ENCODE measurements at places on chromosomes 11 and 22. TPM values are rescaled to one million over a fixed set of nuclear protein-coding genes. Genes with fewer than 3 reads are reported as not detected.

DNA sequence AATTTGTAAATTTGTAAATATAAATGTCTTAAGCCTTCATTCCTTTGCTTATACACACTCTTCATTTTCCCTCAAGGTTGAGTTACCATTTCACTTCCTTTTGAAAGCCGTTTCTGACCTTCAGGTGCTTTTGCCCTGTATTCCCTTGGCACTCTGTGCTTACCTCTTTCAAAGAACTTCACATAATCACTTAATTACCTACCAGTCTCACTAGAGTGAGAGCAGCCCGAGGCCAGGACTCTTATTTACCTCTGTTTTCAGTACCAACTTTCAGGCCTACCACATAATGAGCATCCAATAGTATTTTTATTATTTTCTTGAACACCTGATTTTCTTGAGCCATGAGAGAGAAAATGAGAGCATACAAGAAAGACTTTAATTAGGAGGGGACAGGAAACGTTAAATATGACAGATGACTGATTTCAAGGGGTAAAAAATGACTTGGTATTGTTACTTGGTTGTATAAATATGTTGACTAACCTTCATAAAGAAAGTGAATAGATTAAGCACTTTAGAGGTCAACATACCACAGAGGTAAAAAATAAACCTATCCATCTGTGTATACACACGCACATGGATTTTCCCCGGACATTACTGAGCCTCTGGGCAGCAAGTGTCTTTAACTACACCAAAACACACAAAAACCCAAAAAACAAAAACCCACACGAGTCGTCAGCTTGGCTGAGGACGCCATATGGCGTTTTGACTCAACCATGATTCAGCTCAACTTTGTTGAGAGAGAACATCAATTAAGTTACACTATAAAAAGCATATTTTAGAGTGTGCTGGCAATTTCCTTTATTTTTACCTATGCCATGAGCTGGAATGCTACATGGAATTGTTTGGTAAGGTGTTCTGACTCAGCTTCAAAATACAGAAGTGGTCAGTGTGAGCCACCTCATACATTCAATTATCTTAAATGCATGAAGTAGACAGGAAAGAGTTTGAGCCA lies 7.6 kb downstream of the ATXN10 start:
- DNase-seq = no peak

- DNase-seq = no peak
Measured at GRCh38 chr11:100663996-100664395, 23.1 kb upstream of the ARHGAP42 start.

OR51B5 gene
- total RNA-seq = not detected

- no peak for DNase-seq
Measured at GRCh38 chr22:22569218-22569617, 10.2 kb upstream of the PRAME start.

GRCh38 chr11:79686703-79687419 lies 246.0 kb upstream of the TENM4 start:
- no peak for DNase-seq

DNA sequence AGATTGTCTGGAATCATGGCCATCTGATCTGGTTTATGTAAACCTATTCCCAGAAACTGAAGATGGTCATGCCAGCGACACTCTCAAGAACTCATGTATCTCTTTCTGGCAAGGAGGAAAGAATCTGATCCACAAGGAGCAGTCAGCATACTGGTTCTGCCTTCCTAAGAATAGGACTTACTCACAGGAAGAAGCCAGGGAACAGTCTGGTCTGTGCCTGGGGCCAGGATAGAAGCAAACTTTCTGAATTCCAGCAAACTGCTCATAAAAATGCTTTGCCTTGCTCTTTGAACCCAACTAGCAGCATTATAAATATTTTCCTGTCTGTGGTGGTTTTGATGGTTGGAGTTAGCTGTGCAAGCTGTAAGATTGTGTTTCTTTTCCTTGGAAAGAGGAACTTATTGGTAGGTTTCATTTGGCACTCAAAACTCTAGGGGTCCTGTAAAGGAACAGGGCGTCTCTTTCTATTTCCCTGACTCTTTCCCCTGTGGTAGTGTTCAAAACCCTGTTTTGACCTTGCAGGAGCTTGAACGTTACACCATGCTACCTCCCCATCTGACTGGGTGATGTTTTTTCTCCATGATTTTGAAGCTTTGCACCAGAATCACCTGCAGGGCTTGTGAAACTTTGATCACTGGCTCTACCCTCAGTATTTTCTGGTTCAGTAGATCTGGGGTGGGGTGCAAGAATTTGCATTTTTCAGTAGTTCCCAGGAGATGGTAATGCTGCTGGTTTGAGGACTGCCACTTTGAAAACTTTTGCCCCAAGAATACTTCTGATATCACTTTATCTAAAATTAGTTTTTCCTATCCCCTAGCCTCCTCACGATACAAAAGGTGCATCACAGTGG lies 627.8 kb upstream of the ANO5 start:
- no peak for DNase-seq

HBG2 gene
- total RNA-seq = not detected

DNA sequence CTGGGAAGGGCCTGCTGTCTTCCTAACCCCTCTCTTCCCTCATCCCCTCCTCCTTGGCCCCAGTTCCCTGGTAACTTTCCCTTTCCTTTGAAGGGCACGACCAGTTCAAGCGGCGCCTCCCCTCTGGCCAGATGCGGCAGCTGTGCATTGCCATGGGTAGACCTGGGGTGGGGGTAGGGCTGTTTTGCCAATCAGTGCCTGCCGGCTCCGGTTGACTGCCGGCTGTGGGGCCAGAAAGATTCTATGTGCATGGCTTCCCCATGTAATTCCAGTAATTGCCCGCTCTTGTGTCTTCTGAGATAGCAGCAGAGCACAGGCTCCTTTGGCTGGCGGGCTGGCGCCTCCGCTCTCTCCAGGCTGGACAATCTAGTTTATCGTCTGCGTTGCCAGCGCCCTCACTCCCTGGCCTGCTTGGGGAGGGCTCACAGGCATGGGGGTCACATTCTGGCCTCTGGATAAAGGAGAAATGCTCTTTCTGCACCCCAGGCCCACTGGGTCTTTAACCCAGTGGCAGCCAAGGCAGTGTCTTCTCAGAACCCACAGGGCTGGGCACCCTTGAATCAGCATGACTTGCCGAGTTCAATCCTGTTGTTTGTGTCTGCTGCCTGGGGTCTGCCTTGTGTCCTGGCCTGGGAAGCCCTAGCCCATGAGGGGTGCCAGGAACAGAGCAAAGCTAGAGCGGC lies 9.4 kb downstream of the SIDT2 start:
- DNase-seq = no peak

DNA sequence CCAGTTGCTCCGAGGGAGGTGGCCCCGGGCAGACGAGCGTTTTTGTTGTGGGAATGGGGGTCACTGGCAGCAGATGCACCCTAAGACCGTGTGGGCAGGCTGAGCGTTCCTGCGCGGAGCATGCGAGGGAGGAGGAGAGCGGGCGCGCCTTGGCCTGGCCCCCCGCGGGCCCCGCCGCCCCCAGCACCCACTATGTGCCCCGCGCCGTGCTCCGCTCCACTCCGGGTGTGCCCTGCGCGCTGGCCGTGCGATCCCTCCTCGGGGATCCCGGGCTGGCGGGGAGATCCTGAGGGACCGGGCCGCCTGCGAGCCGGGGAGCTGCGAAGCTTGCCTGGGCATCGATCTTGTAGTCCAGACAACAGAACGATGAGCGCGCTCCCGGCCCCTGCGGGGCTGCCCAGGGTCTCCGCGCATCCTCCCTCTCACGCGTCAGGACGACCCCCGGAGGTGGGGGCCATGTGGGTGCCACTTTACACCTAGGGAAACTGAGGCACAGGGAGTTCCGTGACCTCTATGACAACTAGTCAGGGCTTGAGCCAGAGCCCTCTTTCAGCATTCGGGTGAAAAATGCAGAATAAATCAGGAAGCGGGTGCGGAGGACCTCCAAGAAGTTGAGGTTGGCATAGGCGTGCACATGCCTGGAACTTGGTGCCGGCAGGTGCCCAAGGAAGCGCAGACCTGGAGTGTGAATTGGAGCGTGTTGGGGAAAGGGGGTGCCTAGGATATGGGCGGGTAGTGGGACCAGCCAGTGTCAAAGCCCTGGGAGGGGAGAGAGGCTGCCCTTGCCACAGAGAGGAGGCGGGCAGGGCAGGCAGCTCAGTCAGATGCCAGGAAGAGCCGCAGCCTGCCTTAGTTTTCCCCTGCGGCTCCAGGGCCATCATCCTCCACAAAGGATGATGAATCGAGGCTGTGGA lies 1.3 kb upstream of the KMT5B start:
- peak; percentile 81 for DNase-seq

DNA sequence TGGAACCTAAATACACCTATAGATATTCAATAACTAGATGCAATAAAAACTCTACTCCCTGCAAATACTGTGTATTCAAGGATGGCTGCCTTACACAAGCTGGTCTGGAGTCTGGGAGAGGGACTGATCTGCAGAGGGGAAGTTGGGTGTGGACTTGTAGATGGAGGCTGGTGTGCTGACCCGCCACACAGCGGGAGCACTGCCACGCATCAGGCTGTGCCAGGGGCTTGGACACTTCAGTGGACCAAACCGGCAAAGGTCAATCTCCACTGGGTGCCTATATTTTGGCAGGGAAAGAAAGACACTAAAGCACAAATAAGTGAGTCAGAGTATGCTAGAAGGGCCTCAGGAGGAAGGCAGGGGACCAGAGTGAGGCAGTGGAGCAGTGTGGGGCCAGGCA lies 2.1 kb upstream of the SHANK3 start:
- DNase-seq = no peak

PGGHG gene
- 3.5 TPM for total RNA-seq

MCAM gene
- 109 TPM for total RNA-seq

DNA sequence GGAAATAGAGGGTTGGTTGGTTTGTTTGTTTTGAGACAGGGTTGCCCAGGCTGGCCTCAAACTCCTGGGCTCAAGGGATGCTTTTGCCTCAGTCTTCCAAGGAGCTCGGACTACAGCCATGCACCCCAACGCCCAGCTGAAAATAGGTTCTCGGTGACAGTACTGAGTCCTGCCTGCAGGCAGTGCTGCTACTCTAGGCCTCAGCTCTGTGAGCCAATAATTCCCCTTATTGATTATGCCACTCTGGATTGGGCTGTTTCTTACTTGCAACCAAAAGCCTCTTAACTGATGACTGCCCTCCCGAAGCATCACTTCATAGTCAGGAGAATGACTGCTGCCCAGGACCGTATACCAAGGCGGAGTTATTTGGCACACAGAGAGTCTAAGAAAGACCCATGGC lies 1.2 kb upstream of the C11orf16 start:
- DNase-seq = no peak

DNA sequence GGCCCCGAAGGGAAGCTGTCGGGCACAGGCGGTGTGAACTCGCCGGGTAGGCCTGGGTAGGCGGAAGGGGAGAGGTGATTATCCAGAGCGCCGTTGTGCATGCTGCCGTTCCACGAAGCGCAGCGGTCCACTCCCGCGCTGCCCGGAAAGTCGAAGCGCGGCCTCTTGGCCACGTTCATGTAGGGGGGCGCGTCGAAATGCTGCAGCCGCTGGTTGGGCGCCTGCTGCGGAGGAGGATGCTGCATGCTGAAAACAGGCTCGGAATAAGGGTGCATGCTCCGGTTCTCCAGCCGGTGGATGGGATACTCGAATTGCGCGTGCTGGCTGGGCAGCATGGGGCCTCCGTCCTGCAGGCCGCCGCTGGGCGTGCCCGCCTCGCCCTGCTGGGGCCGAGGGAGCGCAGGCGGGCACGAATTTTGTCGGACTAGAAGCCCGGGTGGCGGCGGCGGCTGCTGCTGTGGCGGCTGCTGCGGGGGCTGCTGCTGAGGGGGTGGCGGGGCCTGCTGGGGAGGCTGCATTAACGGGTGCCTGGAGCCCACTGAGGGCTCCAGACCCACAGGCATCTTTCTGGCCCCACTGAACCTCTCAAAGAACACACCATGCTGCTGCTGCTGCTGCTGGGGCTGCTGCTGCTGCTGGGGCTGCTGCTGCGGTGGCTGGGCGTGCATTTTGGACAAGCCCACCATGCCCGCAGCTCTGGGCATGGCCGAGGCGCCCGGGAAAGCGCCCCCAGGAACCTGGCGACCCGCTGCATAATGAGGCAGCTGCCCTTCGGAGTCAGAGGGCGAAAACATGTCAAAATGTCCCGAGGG lies 2.3 kb downstream of the MN1 start:
- DNase-seq = no peak

DNA sequence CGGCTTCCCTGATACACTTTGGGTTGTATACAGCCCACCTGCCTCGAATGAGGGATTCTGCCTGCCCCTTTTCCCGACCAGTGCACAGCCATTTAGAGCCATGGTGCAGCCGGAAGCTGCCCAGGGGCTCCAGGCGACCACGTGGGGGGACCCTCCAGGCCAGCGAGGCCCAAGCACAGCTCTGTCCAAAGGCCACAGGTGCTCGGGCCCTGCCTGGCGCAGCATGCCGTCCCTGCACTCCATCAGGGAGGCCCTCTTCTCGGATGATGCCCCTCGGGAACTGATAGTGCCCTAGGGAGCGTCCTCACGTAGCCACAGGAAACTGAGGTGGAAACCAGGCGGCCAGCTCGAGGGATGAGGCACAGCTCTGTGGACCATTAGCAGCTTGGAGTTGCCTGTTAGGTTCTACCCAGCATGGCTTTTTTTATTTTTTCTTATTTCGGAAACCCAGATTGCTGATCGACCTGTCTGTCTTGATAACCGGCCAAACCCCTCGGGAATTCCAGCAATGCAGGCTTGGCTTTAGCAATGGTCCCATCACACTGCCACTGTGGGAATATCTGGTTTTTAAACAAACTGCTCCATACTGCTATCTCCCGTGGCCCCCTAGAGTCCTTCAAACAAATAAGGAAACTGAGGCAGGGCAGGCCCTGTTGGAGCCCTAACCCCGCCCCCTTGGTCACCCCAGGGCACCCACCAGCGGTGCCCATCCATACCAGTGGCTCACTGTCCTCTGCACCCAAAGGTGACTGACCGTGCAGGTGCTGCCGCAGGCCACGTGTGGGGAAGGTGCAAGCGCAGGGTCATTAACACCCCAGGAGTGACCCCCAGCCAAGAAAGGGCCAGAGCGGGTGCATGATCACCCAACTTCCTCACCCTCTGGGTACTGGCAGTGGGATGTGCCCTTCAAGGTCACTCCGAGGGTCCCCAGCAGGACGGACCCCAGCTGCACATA lies 8.0 kb downstream of the ANO1 start:
- DNase-seq = no peak

GRCh38 chr11:99968336-99968735 lies 718.8 kb upstream of the ARHGAP42 start:
- DNase-seq = no peak

Data from suprapubic skin (tissue), 4 donors.